Muscle of leg (tissue), 16 donors: ENCODE measurements at places on chromosomes 3 and 15. TPM values are rescaled to one million over a fixed set of nuclear protein-coding genes. Genes with fewer than 3 reads are reported as not detected.

GRCh38 chr15:87863152-87863551, 393.4 kb downstream of the NTRK3 start:
- H3K4me1 ChIP-seq = no peaks in the 10 kb centered on the region
- no peaks in the 10 kb centered on the region for H3K27me3 ChIP-seq
- H3K36me3 ChIP-seq = no peaks in the 10 kb centered on the region
- no peak overlapping the region for H3K4me3 ChIP-seq
- H3K27ac ChIP-seq = no peak overlapping the region

DNA sequence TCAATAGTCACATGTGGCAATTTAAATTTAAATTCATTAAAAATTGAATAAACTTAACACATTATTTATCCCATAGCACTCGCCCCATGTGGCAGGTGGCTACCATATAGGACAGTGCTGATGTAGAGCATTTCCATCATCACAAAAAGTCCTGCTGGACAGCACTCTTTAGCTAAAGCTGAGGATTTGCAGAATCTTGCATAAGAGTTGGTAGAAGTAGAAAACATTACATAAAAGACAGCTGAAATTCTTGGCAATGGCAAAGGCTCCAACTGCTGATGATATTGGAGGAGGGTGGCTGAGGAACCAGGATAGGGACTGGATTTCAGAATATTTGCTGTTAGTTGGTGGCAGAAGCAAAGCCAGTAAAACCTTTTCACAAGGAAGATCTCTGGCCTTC, 230.7 kb upstream of the SATB1 start:
- H3K4me1 ChIP-seq = no peaks in the 10 kb centered on the region
- no peak overlapping the region for H3K4me3 ChIP-seq
- H3K27ac ChIP-seq = no peak overlapping the region
- peak; percentile 32 for DNase-seq

DNA sequence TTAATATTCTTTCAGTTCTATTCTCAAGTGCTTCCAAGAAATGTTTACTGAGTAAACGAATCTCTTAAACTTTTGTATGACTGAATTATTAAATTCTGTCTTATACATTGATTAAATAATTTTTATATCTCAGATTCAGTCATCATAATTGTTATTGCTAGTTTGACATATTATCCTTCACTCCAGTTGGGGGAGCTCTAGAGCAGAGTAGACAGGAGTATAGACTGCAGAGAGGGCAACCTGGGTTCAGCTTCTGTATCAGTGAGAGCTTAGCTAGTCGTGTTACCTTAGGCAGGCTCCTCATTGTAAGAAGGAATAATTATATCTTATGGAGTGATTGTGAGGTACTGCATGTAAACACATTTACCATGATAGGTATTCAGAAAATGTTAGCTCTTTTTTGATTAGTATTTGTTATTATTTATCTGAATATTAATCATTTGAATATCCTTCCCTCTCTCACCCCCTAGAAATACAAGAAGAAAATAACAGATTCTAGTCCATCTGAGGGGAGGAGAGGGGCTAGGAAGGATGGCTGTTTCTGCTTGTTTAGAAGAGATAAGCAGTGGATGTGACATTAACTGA, 31.0 kb upstream of the ZCWPW2 start:
- H3K4me3 ChIP-seq = no peak overlapping the region
- H3K4me1 ChIP-seq = no peaks in the 10 kb centered on the region
- DNase-seq = peak; percentile 11
- H3K27me3 ChIP-seq = no peaks in the 10 kb centered on the region
- peaks cover 2% of the 10 kb centered on the region for H3K36me3 ChIP-seq

GOLGA8N gene
- 9.2 TPM for total RNA-seq

GRCh38 chr15:62961134-62961533, 81.4 kb upstream of the TPM1 start:
- no peak overlapping the region for H3K4me3 ChIP-seq
- H3K27me3 ChIP-seq = no peaks in the 10 kb centered on the region
- H3K27ac ChIP-seq = no peak overlapping the region
